ENCODE measurements at places on chromosomes 2 and 18. TPM values are rescaled to one million over a fixed set of nuclear protein-coding genes. Genes with fewer than 3 reads are reported as not detected.

- no peaks in the 10 kb centered on the region for H3K36me3 ChIP-seq
- no peaks in the 10 kb centered on the region for H3K27me3 ChIP-seq
- H3K27ac ChIP-seq = no peak overlapping the region
- H3K4me1 ChIP-seq = no peaks in the 10 kb centered on the region
Measured at GRCh38 chr2:53021828-53022227, 745.8 kb upstream of the CHAC2 start.

GRCh38 chr2:121003391-121003790 lies 267.7 kb downstream of the GLI2 start:
- no peak overlapping the region for H3K27ac ChIP-seq
- no peaks in the 10 kb centered on the region for H3K4me1 ChIP-seq
- DNase-seq = no peak
- no peaks in the 10 kb centered on the region for H3K36me3 ChIP-seq
- H3K27me3 ChIP-seq = no peaks in the 10 kb centered on the region

GRCh38 chr18:76967721-76968472 lies 145.5 kb downstream of the ZNF236 start:
- H3K27ac ChIP-seq = no peak overlapping the region
- H3K36me3 ChIP-seq = no peaks in the 10 kb centered on the region
- H3K4me1 ChIP-seq = no peaks in the 10 kb centered on the region
- H3K4me3 ChIP-seq = no peak overlapping the region

The EPHA4 gene
- total RNA-seq = 24.3 TPM

DNA sequence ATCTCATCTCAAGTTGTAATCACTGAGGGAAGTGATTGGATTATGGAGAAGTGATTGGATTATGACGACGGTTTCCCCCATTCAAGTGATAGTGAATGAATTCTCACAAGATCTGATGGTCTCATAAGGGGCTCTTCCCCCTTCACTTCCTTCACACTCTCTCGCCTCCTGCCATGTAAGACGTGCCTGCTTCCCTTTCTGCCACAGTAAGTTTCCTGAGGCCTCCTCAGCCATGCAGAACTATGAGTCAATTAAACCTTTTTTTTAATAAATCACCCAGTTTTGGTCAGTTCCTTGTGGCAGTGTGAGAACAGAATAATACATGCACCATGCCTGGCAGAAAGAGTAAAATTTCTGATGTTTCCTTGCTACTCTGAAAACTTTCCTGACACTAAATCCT lies 36.6 kb downstream of the CEP68 start:
- H3K36me3 ChIP-seq = peaks cover 73% of the 10 kb centered on the region
- DNase-seq = no peak
- H3K27ac ChIP-seq = no peak overlapping the region
- no peaks in the 10 kb centered on the region for H3K27me3 ChIP-seq
- H3K4me3 ChIP-seq = no peak overlapping the region

The LINC00305 gene
- not detected for total RNA-seq

DNA sequence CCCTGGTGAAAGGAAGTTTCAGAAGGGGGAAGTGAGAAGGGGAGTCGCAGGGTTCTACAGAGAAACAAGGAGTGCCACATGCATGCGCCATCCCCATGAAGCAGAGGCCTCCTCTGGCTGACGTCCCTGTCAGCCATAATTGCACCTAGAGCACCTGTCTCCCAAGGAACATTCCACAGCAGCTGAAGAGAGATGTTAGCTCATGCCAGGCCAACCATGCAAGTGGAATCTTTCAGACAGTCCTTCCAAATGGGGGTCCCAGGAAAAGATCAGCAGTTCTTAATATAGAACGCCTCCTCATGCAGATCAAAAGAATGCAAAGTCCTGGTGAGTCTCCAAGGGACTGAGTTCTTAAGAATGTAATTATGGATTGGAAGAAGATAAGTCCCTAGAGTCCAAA lies 29.6 kb downstream of the MRO start:
- no peak overlapping the region for H3K4me3 ChIP-seq
- H3K27me3 ChIP-seq = no peaks in the 10 kb centered on the region
- no peak overlapping the region for H3K27ac ChIP-seq

DNA sequence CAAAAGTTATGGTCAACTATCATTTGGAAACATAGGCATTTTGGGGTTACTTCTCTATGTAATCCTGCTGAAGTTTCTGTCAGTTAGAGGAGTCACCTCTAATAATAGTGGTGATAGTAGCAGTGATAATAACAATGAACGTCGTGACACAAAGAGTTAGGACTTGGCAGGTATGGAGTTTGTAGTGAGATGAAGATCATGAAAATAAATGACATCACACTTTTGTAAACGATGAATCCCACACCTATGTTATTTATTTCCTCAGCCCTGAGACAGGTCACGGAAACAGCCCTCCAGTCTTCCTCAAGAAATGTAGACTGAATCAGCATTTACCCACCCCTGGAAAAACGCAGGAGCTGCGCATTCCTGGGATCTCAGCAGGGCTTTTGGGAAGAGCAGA lies 38.8 kb downstream of the TSN start:
- no peak for DNase-seq
- H3K27me3 ChIP-seq = no peaks in the 10 kb centered on the region
- H3K27ac ChIP-seq = no peak overlapping the region
- H3K36me3 ChIP-seq = no peaks in the 10 kb centered on the region
- H3K4me1 ChIP-seq = no peaks in the 10 kb centered on the region
- no peak overlapping the region for H3K4me3 ChIP-seq

DNA sequence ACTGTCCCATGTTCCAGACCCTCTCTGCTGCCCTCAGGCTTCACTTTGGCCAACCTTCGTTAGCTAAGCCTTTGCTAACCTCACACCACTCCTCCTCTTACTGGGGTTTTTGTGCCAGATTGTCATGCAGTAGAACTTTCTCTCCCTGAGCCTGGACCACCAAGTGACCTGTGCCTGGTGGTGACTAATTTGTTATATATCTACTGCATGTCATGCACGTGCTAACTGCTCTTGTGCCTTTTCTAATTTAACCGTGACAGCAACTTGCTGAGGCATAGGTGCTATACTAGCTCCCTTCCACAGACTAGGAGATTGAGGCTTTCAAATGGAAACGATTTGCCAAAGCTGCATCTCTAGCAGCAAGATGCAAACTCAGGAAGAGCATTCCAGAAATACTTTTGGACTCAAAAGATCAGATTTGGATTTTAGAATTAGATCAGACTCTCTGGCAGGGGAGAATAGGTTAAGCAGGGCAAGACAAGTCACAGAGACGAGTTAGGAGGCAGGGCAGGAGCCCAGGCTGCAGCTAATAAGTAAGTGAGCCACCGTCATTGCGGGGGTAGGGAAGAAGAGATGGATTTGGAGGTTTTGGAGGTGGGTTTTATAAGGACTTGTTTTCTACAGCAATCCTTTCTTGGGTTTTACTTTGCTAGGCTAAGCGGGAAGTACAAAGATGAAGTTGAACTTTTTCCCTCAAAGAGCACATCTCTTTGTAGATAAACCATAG lies 1.8 kb downstream of the PPP1R7 start:
- H3K27ac ChIP-seq = no peak overlapping the region
- H3K4me3 ChIP-seq = no peak overlapping the region
- H3K27me3 ChIP-seq = no peaks in the 10 kb centered on the region
- H3K36me3 ChIP-seq = no peaks in the 10 kb centered on the region
- peaks cover 12% of the 10 kb centered on the region for H3K4me1 ChIP-seq

The OTOS gene
- not detected for total RNA-seq

The SLC20A1 gene
- total RNA-seq = 34.2 TPM

All from tibial nerve (tissue), 4 donors.